ENCODE measurements at places on chromosomes 16 and 17.

- no peak for DNase-seq
These were observed 87.9 kb downstream of the CCDC182 start for GRCh38 chr17:57657211-57657610.

- no peak for DNase-seq
These were observed 77.5 kb downstream of the PLXDC1 start for GRCh38 chr17:39073916-39074315.

DNA sequence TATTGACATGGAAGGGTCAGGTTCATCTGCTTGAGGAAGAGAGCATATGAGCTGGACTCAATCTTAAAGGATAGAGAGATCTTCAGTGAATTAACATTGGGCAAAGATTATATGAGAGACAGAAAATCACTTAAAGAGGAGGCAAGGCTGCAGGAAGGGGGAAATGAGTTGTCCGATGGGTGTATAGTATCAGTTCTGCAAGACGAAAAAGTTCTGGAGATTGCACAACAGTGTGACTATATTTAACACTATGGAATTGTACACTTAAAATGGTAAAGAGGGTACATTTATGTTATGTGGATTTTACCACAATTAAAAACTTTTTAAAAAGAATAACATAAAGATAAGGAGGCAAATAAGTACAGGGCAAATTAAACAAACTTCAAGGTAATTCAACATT, 80.7 kb downstream of the HELZ start:
- DNase-seq, result peak; percentile 77

DNA sequence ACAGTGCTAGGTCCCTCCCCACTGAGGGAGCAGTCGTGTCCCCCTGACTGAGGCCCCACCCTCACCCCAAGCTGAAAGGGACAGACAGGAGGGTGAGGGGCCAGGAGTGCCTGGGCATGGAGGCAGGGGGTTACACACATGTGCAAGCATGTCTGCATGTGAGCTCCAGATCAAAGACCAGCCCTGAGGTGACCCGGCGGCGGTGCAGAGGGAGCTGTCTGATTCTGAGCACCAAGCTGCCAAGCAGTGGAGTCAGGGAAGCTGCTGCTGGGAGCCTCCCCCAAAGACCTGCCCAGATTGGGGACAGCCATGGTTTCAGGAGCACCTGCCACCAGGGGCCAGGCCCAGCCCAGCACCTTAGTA, 5.5 kb downstream of the DLX3 start:
- DNase-seq, result no peak

GRCh38 chr16:58723109-58723508, 11.0 kb downstream of the GOT2 start:
- no peak for DNase-seq

DNA sequence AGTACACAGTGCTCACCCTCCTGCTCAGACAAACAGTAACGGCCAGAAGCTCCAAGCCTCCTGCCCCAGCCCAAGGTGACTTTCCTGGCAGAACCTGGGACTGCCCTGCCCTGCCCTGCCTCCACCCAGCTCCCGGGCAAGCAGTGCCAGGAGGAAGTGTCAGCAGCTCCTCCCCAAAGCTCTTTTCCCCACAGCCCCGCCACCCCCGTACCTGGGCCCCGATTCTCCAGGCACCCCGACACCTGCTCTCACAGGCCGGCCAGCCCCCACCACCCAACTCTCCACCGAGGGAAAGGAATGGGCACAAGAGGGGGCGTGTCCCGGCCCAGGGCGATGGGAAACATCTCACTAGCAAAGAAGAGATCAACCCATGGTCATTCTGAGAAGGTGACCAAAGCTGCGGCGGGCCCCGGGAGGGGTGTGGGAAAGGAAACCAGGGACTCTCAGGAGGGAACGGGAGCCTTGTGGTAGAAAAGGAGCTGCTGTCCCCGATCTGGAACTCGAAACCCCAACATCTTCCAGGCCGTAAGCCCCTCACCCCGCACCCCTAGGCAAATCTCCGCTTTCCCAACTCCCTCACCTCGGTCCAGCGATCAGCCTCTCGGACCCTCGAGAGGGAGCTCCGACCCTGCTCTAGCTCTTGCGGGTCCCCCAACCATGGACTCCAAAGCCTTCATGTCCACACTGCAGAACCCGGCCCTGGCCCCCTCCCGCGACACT, 1.2 kb downstream of the BCAR1 start:
- DNase-seq, result no peak

DNA sequence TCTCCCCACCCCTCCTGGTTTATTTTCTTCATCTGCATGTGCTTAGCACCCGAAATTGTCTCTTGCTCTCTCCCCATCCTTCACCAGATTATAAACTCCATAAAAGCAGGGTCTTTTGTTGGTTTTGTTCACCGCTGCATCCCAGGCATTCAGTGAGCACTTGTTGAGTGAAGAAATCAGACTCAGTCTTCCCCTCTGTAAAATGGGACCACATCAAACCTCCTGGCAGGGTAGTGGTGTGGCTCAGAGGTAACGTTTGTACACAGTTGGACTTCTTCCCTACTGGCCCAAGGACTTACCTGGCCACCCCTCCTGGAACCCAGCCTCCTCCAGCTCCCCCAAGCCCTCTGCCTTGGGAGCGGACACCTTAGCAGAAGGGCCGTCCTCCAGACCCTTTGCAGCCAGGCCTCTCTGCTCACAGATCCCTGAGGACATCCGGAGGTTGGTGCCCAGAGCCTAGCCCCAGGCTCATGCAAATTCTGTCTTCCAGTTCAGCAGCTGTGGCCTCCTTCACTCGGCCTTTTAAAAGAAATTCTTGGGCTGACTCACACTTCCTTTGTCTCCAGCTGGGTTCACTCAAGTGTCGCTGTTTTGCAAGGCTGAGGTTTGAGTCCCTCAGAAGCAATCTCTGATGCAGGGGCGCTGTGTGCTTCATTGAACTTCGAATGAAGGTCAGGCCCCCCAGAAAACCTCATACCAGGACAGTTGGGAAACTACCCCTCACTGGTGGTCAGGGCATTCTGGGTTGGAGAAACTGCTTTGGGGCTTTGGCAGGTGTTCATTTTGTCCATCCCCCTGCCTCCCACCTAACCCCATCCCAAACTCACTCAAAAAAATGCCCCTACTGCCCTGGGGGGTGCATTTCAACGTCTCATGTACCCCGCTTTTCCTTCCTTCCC, 16.8 kb upstream of the RMI2 start:
- peak; percentile 71 for DNase-seq

GRCh38 chr17:38541281-38541680, 64.5 kb downstream of the SRCIN1 start:
- DNase-seq, result no peak

DNA sequence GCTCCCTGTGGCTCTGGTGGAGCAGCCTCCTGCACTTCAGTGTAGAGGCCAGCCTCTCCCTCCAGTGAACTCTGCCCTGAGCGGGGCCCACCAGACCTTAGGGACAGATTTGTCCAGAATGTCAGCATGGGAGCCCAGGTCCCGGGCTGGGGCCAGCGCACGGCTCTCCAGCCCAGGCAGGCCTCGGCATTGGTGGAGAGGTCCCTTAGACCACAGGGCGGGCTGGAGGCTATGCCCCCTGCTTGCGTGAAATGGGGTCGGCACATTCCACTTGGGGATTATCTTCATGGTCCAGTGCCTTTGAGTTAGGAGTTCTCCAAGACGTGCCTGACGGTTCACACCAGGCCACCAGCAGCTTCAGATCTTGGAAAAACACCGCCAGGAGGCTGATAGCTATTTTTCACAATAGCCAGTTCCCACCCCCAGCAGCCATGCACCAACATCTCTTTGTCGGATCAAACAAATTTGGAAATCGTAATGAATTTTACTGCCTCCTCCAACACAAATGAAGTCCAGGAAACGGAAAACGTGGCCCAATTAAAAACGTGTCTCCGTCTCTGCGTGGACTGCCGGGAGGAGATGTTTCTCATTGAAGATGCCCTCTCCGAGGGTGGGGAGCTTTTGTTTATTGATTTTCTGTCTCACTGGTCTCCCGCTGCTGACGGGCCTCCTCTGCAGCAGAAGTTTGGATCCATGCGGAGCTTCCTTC, 110.0 kb upstream of the CIBAR2 start:
- no peak for DNase-seq

DNA sequence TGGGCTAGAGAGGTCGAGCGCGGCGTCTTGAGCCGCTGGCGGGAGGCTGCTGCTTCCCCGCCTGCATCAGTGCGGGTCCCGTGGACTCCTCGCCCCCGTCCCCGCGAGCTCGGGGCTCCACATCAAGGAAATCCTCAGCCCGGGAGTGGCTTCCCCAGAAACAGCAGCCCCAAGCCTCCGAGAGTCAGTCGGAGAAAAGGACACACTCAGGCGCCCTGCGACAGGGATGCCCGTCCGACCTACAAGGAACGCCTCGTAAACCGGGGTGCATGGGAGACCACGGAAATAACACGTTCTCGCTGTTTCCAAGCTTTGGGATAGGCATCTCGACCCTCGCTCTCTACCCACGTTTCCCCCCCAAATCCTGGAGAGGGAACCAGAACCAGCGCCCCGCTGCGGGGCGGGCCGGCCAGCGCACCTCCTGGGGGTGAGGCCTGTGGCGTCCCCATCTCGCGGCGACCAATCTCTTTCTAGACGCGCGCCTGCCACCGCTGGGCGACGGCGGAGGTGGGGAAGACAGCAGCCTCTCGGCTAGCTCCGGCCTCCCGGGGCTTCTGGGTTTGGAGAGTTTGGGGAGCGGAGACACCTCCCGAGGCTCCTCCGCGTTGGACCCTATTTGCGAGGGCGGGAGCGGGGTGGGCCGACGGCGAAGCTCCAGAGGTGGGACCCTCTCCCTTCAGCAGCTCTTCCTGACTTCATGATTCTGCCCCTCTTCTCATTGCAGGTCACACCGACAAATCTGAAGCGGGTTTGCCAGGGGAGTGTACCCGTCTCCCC, 759 bp upstream of the TP53I13 start:
- peak; percentile 46 for DNase-seq

DNA sequence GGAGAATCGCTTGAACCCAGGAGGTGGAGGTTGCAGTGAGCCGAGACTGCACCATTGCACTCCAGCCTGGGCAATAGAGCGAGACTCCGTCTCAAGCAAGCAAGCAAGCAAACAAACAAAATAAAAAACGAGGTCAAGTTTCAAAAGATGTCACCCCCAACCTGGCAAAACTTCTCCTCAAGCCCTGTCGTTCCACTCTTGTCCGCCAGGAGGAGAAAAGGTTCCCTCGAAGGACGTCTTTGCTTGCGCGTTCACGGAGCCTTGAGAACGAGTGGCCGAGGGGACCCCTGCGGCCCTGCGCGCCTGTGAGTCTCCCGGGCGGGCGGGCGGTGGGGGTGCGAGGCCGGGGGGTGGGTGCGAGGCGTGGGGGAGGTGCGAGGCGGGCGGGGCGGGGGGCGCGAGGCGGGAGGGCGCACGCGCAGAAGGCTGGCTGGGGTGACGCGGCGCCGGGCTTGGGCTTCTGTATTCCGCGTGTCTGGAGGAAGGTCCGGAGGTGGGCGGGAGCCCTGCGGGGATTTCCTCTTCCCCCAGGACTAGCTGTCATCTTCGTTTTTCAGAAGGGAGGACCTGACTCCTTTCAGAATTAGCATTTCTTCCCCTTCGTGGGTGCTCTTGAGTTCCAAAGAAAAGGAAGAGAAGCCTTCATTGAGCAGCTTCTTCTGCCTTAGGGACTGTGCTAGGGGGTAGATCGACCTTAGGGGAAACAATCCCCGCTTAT, 3.7 kb downstream of the SLC52A1 start:
- peak; percentile 88 for DNase-seq

GRCh38 chr17:29546830-29547229, 20.0 kb downstream of the ABHD15 start:
- no peak for DNase-seq

DNA sequence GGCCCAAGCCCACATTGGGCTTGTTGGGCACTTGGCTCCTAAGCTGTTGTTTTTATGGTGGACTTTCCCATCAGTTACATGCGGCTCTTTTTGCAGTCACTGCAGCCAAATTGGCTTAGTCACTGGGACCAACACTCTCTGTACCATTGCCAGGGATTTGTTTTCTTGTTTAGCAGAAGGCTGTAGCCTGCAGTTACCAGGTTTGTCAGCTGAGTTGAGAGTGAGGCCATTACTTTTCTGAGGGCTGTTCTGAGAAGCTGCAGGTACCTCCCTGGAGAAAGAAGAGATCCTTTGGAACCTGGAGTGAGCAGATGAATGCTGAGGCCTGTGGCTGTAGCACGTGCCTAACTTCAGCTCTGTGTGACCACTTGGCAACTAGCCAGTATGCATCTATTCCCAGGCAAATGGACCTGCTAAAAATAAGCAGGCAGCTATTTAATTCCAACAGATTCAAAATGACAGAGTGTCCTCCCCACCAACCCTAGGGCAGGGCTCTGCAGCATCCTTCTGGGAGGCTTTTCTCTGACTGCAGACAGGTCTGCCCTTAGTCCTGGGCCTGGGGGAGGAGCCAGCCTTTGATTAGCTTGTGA, 12.9 kb downstream of the AKAP1 start:
- DNase-seq, result no peak

- DNase-seq, result no peak
These were observed 425.4 kb upstream of the PSMD7 start for GRCh38 chr16:73871088-73871733.

DNA sequence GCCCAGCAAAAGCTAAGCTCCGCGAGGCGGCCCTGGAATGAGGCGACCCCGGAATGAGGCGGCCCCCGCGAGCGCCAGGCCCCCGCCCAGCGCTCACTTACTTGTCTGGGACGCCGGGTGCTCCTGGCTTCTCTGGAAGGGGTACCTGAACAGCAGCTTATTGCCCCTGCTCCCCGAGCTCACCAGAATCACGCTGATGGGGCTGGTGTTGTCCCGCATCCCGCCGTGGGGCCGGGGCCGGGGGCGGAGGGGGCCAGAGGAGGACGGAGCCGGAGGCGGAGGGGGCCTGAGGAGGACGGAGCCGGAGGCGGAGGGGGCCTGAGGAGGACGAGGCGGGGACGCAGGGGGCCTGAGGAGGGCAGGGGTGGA, 440 bp downstream of the NPRL3 start:
- no peak for DNase-seq

GRCh38 chr17:82957469-82957795, 117.6 kb upstream of the ZNF750 start:
- DNase-seq, result no peak

DNA sequence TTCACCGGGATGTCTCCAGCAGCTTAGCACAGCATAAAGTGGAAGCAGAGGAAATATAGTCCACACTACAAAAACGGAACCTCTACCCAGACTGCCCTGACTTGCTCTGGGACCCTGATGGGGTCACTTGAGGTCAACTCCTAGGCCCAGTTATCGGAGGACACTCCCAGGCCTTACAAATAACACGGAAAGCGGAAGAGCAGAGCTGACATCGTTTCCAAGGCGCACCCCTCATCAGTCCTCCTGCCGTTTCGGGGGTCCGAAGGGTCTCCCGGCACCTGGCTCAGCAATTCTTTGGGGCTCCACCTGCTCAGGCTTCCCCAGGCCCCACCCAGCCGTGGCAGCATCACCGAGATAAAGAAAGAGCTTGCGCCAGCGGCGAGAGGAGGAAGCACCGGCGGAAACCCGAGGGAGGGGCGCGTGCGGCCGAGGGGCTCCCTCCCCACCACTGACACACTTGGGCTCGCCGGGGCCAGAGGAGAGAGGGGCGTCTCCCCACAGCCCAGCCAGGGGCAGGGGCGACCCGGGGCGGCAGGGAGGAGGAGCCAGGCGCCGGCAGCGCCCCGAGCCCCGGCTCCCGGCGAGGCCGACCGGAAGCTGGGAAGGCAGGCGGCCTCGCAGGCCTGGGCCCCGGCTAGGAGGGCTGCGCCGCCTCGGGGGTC, 727 bp downstream of the CORO7 start:
- peak; percentile 94 for DNase-seq

- DNase-seq, result peak; percentile 11
These were observed 80.8 kb downstream of the OMG start for GRCh38 chr17:31216031-31216751.

- DNase-seq, result peak; percentile 63
These were observed 300.6 kb downstream of the SEC14L1 start for GRCh38 chr17:77441130-77441920.
